Prostate gland (tissue), 2 donors: ENCODE measurements at places on chromosomes 2 and 18.

- no peak overlapping the region for H3K27ac ChIP-seq
- no peak for DNase-seq
- no peaks in the 10 kb centered on the region for H3K4me1 ChIP-seq
- no peaks in the 10 kb centered on the region for H3K27me3 ChIP-seq
- no peaks in the 10 kb centered on the region for H3K36me3 ChIP-seq
These were observed 44.8 kb downstream of the RAB3GAP1 start for GRCh38 chr2:135096665-135097446.

GRCh38 chr2:228545041-228545747 is 363.7 kb upstream of the SPHKAP start:
- no peak overlapping the region for H3K27ac ChIP-seq
- no peak for DNase-seq
- no peak overlapping the region for H3K4me3 ChIP-seq
- no peaks in the 10 kb centered on the region for H3K36me3 ChIP-seq

DNA sequence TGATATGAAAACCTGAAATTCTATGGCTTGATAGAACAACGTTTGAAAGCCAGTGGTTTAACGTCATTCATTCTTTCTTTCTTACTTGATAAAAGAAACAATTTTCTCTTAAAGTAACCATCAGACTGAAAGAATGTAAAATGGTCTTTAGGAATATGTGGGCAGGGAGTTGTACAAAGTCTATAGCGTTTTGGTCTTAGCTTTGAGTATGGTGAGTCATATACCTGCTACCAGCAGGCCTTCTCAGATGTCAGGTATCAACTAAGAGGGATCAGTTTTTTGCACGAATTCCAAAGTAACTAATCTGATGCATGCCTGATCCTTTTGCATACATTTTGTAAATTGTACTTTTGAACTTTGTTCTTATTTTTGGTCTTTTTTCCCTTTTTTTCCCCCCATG is 101.5 kb upstream of the DSEL start:
- no peaks in the 10 kb centered on the region for H3K27me3 ChIP-seq
- no peak overlapping the region for H3K4me3 ChIP-seq
- no peak for DNase-seq
- H3K4me1 ChIP-seq, result no peaks in the 10 kb centered on the region

DNA sequence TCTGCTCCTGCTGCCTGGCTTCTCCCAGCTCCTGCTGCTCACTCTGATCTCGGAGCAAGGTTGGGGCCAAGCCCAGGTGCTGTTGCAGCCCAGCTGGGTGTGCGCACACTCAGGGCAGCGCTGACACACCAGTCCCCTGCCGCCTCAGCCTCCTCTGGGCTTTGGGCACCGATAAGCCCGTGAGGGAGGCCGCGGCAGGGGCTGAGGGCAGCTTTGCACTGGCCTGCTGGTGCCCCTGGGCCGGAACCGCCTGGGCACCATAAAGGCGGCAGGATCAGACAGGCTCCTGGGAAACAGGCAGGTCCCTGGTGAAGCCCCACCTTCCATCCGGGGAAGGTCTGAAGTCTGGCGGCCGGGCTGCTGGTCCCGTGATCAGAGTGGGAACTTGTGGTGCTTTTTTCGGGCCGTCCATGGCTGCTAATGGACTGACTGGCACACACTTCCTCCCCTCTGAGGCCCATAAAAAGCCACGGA is 14.1 kb upstream of the EML6 start:
- peak overlapping the region; percentile 37 for H3K4me3 ChIP-seq
- no peaks in the 10 kb centered on the region for H3K4me1 ChIP-seq
- DNase-seq, result peak; percentile 52
- H3K27ac ChIP-seq, result peak overlapping the region; percentile 30

DNA sequence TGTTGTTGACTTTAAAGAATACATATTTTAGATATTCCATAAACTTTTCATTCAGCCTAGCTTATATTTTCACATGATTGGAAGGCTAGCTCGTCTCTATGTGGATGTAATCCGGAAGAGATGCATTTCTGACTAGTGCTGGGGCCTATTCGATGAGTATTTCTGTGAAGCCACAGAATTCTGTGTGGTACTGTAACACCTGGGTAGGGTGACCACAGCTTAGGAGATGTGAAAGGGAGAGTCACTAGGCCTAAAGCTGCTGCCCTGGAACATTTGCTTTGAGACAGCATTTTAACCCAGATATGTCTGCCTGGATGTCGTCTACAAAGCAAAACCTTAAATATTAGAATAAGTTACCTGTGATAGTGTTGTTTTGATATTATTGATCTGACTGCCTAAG is 83.5 kb downstream of the ZNF236 start:
- no peaks in the 10 kb centered on the region for H3K27me3 ChIP-seq
- DNase-seq, result no peak
- no peaks in the 10 kb centered on the region for H3K36me3 ChIP-seq
- no peak overlapping the region for H3K4me3 ChIP-seq

DNA sequence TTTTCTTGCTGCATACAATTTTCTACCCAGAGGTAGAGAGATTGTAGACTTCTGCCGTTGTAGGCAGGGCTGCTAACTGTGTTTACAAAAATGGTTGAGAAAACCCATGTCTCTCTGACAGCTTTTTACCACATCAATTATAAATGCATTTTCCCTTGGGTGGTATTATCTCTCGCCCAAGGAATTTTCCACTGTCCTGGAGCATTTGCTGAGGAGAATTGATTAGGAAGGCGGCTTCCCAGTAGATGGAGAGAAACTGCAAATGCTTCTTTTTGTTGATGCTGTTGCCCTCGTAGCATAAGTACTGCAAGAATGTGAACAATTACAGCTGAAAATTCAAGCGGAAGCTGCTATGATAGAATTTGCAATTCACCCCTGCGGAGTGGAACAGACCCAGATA is 1007.7 kb upstream of the KLHL29 start:
- H3K4me3 ChIP-seq, result no peak overlapping the region
- no peak overlapping the region for H3K27ac ChIP-seq
- DNase-seq, result no peak
- H3K4me1 ChIP-seq, result no peaks in the 10 kb centered on the region
- no peaks in the 10 kb centered on the region for H3K27me3 ChIP-seq
- H3K36me3 ChIP-seq, result no peaks in the 10 kb centered on the region

- H3K27ac ChIP-seq, result no peak overlapping the region
- no peaks in the 10 kb centered on the region for H3K27me3 ChIP-seq
- peak; percentile 34 for DNase-seq
- no peak overlapping the region for H3K4me3 ChIP-seq
- H3K36me3 ChIP-seq, result no peaks in the 10 kb centered on the region
These were observed 222.4 kb downstream of the SRBD1 start for GRCh38 chr2:45388541-45389100.

GRCh38 chr18:56775701-56776100 is 124.5 kb downstream of the WDR7 start:
- H3K4me3 ChIP-seq, result no peak overlapping the region
- H3K4me1 ChIP-seq, result no peaks in the 10 kb centered on the region
- no peak overlapping the region for H3K27ac ChIP-seq
- no peaks in the 10 kb centered on the region for H3K27me3 ChIP-seq
- no peak for DNase-seq
- no peaks in the 10 kb centered on the region for H3K36me3 ChIP-seq

GRCh38 chr18:48814490-48815178 is 136.1 kb downstream of the SMAD7 start:
- H3K27me3 ChIP-seq, result no peaks in the 10 kb centered on the region
- no peak overlapping the region for H3K27ac ChIP-seq
- H3K36me3 ChIP-seq, result no peaks in the 10 kb centered on the region
- DNase-seq, result no peak
- H3K4me3 ChIP-seq, result no peak overlapping the region

- no peak for DNase-seq
- no peaks in the 10 kb centered on the region for H3K36me3 ChIP-seq
- H3K27ac ChIP-seq, result no peak overlapping the region
These were observed 46.9 kb upstream of the EFEMP1 start for GRCh38 chr2:55970500-55970899.

- no peak overlapping the region for H3K27ac ChIP-seq
- no peaks in the 10 kb centered on the region for H3K36me3 ChIP-seq
- H3K4me1 ChIP-seq, result no peaks in the 10 kb centered on the region
- DNase-seq, result no peak
- H3K27me3 ChIP-seq, result peaks cover 32% of the 10 kb centered on the region
- no peak overlapping the region for H3K4me3 ChIP-seq
These were observed 24.9 kb upstream of the ALPP start for GRCh38 chr2:232353660-232354059.

- no peak overlapping the region for H3K4me3 ChIP-seq
- H3K4me1 ChIP-seq, result no peaks in the 10 kb centered on the region
- H3K27ac ChIP-seq, result no peak overlapping the region
- H3K27me3 ChIP-seq, result no peaks in the 10 kb centered on the region
- no peaks in the 10 kb centered on the region for H3K36me3 ChIP-seq
- no peak for DNase-seq
These were observed 72.3 kb upstream of the RIOK3 start for GRCh38 chr18:23380817-23381216.

DNA sequence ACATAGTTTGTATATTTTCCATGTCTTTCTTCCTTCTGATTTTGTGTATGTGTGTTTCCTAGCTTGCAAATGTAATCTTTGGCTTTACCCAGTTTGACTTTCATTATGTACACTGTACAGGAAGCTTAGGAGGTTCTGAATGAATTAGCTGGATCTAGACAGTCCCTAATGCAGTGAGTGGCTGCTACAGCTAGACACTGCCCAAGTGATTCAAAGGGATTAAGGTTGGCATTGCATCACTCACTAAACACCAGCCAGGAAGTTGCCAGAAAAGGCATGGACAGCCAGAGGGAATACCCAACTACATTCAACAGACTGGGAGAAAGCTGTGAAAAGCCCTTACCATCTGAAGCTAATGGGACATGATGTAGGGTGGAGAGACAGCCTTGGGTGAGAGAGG is 316.0 kb upstream of the MEX3C start:
- no peaks in the 10 kb centered on the region for H3K4me1 ChIP-seq
- H3K36me3 ChIP-seq, result no peaks in the 10 kb centered on the region
- DNase-seq, result no peak
- H3K27me3 ChIP-seq, result no peaks in the 10 kb centered on the region

DNA sequence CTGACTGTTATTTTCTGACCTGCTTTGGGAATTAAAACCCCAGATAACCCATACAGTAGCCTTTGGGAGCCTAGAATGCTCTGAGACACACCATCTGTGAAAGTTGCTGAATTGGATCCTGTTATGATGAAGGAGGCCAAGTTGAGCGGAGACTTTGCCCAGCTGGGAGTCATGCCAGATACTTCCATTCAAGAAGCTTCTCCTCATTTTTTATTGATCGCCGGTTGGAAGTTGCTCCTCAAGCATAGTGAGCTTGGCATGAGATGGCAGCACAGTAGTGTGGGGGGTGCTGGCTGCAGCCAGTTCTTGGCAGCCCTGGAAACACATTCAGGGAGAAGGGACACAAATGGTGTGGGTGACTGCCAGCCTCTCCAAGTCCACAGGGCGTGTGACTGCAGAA is 270.7 kb upstream of the NRP2 start:
- no peak for DNase-seq
- H3K27me3 ChIP-seq, result no peaks in the 10 kb centered on the region
- no peak overlapping the region for H3K4me3 ChIP-seq
- no peaks in the 10 kb centered on the region for H3K36me3 ChIP-seq
- H3K27ac ChIP-seq, result no peak overlapping the region

- no peaks in the 10 kb centered on the region for H3K27me3 ChIP-seq
- DNase-seq, result no peak
- H3K4me1 ChIP-seq, result no peaks in the 10 kb centered on the region
- H3K36me3 ChIP-seq, result no peaks in the 10 kb centered on the region
- H3K4me3 ChIP-seq, result no peak overlapping the region
These were observed 95.7 kb downstream of the CDC42EP3 start for GRCh38 chr2:37575780-37576179.

DNA sequence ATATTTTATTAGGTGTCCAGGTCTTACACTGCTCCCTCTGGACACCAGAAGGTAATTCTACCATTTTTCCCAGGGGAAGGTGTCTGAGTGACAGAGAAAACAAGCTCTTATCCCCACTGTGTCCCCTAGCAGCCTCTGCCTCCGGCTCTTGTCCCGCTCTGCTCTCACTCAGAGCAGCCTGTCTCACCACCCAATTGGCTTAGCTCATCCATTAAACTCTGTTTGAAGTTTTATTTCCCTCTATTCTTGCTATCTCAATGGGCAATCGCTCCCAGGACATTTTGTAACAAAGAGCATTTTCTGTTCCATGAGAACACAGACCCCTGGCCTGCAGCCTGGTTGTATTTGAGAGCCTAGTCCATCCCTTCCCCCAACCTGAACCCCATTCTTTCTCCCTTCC is 90.6 kb upstream of the LDAH start:
- H3K27me3 ChIP-seq, result no peaks in the 10 kb centered on the region
- DNase-seq, result peak; percentile 74
- H3K36me3 ChIP-seq, result no peaks in the 10 kb centered on the region
- H3K4me1 ChIP-seq, result peaks cover 9% of the 10 kb centered on the region
- H3K4me3 ChIP-seq, result no peak overlapping the region

DNA sequence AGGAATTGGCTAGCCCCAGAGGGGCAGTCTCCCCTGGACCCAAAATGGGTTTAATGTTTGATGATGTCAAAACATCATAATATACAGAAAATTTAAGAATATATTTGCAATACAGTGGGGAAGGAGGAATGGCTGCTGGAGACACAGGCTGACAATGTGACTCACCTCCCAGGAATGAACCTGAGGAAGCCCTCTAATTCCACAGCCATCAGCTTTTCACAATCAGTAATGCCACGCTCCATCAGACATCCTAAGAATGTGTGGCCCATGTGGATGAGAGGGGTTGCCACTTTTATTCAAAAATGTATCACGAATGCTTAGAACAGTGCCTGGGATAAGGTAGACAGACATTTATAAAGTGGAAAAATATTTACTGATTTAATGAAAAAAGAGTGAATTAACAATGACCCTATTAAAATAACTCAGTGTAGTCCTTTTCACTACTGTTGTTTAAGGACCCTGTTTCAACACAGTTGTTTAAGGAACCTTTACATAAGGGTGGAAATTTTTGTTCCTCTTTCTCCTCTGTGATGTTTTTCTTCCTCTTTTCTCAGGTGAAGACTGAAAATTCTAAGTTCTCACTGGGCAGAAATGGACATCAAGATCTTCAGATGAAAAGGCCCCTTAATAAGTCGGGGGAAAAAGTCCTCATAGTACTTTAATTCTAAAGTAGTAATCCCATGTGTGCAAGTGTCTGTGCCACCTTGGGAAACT is 17.5 kb upstream of the TMEM163 start:
- H3K4me1 ChIP-seq, result no peaks in the 10 kb centered on the region
- H3K36me3 ChIP-seq, result no peaks in the 10 kb centered on the region
- no peaks in the 10 kb centered on the region for H3K27me3 ChIP-seq
- DNase-seq, result no peak
